C1 segment of cervical spinal cord (tissue), 14 donors: ENCODE measurements at places on chromosomes 6 and 20.

DNA sequence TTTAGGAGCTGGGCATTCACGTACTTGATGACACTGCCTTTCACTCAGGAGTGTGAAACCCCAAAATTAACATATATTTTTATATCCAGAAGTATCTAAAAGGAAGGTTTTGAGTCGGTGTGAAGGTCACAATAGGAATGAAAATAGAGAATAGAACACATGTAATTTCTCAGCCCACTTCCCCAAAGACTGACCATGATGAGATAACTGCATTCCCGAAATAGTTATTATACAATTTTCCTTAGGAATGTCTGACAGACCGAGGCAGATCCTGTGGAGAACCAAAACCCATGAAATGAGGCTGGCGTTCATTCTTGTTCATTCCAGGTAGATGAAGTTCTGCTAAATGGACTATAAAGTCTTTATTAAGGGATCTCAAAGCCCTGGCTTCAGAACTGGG is 10.3 kb downstream of the NSFL1C start:
- DNase-seq, result no peak

GRCh38 chr20:933029-933428 is 16.9 kb upstream of the ANGPT4 start:
- DNase-seq, result no peak

DNA sequence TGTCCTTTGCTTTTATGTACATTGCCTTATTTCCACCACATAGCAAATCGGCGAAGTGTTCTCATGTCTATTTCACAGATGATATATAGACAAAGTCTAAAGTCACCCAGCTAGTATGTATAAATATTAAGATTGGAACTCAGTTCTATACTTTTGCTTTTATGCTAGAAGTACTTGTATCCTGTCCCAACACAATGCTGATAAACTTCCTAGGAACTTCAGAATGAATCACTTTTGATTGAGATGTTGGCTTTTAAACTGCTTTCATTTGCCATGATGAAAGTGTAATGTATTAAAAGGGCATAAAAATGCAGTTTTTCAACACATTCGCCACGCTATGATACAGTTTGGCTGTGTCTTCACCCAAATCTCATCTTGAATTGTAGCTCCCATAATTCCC is 50.8 kb downstream of the GCLC start:
- DNase-seq, result no peak

GRCh38 chr6:45012687-45013086 is 315.4 kb upstream of the RUNX2 start:
- DNase-seq, result no peak

DNA sequence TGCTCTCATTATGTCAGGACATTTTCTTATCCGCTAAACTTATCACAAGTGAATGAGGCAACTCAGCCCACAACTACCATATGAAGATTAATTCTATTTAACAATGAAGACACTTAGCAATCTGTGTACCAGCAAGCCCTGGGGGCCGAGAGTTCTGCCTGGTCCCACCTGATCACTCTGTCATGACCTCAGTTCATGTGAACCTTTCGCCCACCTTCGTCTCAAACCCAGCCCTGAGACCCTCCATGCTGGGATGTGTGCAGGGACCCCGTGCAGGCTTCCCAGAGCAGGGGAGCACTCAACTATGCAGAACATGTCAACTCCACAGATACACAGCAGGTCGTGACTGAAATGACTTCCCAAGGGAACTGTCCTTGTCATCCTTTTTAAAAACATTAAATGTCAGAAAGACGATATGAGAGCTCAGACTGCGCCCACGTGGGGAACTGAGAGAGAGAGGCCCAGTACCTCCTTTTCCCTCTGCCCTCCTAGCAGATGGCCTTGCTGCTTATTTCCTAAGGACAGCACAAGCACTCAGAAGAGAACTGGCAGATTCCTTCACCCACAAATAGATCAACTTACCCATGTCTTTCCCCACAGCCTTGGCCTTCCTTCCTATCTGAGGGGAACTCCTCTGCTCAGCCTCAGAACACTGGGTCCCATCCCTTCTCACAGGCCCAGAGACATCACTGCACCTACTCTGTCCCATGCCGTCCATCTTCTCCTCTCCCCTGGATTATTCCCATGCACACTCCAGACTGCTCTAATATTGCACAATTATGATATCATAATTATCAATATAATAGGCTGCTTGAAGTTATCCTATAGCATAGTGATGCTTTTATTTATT is 11.5 kb downstream of the ABHD12 start:
- DNase-seq, result no peak

- DNase-seq, result no peak
Measured at GRCh38 chr6:41408982-41409381, 73.6 kb downstream of the NCR2 start.

DNA sequence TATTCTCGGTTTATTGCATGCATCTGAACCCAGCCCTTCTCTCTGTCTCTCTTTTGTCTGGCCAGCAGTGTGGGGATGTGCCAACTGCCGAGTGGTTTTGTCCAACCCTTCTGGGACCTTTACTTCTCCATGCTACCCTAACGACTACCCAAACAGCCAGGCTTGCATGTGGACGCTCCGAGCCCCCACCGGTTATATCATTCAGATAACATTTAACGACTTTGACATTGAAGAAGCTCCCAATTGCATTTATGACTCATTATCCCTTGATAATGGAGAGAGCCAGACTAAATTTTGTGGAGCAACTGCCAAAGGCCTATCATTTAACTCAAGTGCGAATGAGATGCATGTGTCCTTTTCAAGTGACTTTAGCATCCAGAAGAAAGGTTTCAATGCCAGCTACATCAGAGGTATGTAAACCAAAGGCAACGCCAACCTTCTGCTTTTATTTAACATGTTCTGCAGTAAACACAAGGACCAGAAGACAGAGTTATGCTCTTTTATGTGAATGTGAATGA is 65.8 kb downstream of the ADGRG6 start:
- DNase-seq, result no peak

DNA sequence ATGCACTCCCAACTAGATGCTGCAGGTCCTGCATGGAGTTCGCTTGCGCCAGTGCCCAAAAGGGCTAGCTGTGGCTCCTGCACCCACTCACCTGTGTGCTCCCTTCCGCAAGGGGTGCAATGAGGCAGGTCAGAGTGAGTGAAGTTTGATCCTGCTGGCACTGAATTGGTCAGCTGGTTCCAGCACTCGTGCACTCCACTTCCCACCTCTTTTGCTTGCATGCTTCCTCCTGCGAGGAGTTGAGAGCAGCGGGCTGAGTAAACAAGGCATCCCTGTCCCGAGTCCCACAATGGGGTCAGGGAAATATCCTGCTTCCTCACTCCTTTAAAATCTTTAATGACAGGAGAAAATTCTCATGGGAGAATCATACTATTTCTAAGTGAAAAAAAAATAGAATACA is 86.2 kb downstream of the LCA5 start:
- DNase-seq, result no peak

GRCh38 chr6:125102891-125103290 is 50.7 kb upstream of the TPD52L1 start:
- DNase-seq, result no peak

DNA sequence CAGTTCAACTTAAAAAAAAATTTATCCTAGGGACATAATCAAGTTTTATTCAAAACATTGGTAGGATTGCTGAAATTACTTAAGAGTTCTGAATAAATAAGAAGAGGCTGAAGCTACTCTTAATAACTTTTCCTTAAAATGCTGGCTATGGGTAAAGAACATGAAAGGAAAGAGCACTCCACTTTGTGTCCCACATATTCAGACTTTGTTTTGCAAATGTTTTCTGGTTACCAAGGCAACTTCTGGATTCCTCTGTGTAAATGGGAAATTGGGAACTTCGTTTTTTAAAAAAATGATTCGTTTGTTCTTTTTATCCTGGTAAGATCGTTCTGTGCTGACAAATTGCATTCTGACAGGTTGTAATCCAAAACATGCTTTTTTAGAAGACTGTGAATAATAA is 115.0 kb downstream of the KIF6 start:
- no peak for DNase-seq

DNA sequence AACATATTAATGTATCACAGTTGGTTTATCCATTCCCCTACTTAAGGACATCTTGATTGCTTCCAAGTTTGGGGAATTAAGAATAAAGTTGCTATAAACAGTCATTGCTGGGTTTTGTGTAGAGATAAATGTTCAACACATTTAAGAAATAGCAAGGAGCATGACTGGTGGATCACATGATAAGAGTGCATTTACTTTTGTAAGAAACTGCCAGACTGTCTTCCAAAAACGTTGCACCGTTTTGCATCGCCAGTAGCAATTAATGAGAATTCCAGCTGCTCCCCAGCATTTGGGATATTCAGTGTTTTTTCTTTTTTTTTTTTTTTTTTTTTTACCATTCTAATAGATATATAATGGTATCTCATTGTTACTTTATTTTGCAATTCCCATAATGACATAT is 695.7 kb upstream of the GJE1 start:
- DNase-seq, result no peak

DNA sequence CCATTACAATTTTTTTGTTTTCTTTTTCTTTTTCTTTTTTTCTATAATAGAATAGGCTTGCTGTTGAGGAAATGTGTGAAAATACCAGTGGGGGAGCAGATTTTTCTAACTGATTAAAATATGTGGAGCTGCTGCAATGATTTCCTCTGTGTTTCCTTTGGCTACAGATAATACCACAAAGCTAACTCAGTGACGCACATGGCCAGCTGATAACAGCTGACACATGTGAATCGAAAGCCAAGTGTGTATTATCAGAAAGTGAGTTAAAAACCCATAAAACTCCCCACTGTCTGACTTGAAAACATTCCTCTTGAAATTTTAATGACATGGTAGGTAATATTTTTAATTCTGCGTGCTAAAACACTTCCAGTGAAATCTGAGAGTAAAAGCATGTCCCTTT is 70.8 kb upstream of the AHI1 start:
- no peak for DNase-seq

DNA sequence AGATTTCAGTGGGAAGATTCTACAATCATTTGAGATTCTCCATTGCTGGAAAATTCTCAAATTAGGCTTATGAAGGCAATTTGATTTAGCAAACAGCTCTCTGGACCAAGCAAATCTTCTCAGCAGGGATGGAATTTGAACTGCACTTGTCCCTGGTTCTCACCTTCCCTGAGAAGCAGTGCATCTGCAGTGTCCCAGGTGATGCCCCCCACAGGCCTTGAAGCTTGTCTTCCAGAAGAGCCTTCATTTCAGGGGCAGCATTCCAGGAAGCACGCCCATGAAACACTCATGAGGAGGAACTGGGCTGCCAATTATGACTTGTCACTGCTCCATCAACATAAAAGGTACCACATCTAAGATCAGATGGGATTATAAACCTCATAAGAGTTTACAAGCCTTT is 82.8 kb upstream of the HDAC2 start:
- DNase-seq, result no peak

DNA sequence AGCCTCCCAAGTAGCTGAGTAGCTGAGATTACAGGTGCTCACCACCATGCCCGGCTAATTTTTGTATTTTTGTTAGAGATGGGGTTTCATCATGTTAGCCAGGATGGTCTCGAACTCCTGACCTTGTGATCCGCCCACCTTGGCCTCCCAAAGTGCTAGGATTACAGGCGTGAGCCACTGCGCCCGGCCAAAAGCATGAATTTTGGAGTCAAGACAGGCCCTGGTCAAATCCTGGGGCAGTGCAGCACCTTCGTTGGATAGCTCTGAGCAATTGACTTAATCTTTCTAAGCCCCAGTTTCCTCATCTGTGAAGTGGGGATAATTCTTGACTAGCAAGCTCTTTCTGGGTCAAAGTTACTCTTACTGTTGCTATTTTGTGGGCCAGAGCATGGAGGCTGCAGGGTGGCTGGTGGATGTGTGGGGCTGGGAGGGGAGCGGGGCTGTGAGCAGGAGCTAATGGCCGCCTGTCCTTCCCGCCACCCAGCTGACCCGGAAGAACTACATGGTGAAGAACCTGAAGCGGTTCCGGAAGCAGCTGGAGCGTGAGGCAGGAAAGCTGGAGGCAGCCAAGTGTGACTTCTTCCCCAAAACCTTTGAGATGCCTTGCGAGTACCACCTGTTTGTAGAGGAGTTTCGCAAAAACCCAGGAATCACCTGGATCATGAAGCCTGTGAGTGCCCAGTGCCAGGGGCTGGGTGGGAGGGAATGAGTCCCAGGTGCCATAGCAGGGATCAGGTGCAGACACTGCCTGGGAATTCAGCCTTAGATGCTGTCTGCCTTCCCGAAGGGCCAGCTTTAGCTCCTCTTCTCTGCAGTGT is 39.0 kb downstream of the TTLL9 start:
- no peak for DNase-seq

DNA sequence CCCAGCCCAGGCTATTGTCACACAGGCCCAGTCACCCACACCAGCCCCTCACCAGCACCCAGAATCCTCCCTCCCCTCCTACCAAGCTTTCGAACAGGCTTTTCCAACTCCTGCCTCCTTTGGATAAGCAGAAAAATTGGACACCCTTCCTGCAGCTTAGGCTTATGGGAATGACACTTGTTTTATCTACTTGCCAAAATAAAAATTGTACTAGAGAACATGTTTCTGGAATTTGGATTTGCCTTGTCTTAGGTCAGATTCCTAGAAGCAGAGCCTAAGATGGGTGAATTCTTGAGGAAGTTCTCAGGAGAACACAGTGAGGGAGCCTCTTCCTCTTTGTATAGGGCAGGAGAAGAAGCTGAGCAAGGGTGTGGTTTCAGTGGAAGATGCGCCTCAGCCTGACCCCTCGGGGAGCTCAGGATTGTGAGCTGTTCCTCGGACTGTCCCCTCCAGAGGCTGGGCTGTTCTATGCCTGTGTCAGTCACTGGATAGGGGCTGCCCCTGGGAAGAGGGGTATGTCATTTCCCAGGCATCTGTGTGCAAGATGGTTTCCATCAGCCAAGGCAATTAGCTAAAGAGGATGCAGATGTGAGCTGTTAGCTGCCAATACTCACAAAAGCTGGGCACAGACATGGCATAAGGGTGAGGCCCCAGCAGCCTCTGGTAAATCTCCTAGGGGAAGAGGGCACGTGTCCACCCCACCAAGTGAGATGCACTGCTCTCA is 33.9 kb downstream of the ITPR3 start:
- no peak for DNase-seq

GRCh38 chr20:64040231-64041039 is 4.5 kb downstream of the C20orf204 start:
- DNase-seq, result no peak

DNA sequence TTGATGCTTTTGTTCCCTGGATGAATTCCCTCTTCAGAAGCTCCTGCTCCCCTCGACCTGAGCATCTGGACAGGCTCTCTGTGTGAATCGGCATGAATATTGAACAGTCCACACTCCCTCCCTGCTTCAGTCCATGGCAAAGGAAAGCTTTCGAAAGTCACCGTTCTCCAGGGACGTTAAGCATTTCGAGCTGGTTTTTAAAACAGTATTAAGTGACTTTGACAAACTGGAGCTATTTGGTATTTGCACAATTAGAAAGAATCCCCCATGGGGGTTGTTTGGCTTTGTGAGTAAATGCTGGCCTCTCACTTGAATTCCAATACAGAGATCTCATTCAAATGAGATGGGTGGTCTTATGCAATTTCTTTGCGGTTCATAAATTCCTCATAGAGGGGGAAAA is 85.3 kb upstream of the TIAM2 start:
- no peak for DNase-seq

DNA sequence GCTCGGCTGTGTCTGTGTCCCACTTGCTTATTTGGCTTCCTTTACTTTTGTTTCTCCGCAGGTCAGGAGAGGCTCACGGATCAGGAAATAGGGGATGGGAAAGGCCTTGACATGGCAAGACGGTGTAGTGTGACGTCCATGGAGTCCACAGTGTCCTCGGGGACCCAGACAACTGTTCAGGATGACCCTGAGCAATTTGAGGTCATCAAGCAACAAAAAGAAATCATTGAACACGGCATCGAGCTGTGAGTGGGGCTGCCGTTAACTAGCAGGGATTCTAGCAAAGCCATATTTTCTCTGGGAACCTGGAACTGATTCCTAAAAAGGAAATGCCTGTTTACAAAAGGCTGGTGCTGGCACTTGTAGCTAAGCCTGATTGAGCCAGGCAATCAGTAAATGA is 54.4 kb downstream of the ARFGEF2 start:
- DNase-seq, result no peak
